AG10803 (cell line): ENCODE measurements at places on chromosomes 4 and X.

GRCh38 chrX:2902841-2903240 is 26.3 kb downstream of the ARSD start:
- DNase-seq = no peak

DNA sequence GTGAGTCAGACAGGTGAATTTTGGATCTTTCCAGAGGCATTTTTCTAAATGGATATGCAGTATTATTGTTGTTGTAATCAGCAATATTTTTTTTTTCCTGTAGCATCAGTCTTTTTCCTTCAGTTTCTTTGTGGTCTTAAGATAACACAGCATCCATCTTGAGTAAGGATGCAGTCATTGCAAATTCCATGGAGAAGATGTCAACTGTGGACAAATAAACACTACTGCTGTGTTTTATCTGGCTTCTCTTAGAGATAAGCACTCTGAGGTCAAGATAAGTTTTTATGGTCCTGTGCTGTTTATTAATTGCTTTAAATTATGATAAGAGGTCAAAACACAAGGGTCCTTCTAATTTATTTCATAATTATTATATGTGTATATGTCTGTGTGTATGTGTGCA is 1255.7 kb downstream of the ADGRL3 start:
- no peak for DNase-seq

DNA sequence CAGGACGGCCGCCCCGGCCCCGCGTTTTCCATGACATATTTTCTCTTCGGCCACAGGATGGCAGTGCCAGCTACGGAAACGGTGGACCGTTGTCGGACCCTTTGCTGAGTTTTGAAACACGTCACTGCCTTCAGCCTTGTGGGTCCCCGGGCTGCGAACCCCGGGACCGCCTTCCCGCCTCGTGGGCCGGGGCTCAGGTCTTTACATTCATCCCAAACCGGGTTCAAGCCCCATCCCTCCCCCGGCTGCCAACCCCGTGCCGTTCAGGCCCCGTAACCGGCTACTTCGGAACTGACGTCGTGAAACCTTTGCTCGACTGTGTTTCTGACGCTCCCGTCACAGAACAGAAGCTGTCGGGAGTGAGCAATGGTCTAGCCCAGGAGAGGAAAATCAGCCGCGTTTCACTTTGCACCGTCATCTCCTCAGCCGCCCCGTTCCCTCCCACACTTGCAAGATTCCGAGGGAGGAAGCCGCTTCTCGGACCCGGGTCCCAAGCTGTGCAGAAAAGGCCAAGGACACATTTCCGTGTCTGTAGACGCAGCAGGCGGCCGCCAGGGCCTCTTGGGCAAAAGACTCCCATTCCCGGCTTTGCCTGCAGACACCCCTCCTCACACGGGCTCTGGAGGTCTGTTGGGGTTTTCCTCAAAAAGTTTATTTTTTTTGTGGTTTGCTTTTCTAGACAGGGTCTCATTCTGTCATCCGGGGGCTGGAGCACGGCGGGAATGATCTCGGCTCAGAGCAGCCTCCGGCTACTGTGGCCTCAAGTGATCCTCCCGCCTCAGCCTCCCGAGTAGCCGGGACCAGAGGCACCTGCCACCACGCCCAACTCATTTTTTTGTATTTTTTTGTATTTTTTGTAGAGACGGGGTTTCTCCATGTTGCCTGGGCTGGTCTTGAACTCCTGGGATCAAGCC is 41.4 kb upstream of the PPP2R3B start:
- peak; percentile 19 for DNase-seq

DNA sequence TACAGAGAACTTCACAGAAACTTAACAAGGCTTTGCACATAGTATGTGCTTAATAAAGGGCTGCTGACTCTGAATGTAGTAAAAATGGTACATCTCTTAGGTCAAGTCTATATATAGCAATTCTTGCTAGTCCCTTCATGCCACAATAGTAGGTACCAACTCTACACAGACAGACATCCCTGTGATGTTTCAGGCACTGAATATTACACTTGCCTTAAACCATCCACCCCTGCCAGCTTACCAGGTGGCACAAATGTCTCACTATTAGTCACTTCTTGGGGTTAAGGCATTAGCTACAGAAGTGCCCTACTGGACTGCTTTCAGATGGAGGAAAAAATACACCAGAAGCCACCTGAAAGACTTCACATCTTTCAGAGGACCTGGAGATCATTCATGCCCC is 86.3 kb upstream of the CITED1 start:
- DNase-seq = no peak

DNA sequence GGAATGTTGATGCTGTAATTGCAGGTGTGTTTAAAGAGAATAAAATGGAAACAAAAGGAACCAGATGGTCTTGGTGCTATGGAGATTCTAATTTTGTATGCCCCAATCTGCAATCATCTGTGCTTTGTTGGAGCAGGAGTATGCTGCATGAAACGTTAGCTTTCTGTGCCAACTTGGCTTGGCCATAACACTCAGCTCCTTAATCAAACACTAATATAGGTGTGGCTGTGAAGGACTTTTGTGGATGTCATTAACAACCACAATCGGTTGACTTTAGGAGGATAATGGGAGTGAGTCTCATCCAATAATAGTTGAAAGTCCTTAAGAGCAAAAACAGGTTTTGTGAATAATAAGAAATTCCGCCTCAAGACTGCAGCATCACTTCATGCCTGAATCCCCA is 399.2 kb downstream of the NLGN4X start:
- DNase-seq = no peak

GRCh38 chr4:87632469-87632868 is 17.6 kb upstream of the DMP1 start:
- no peak for DNase-seq

DNA sequence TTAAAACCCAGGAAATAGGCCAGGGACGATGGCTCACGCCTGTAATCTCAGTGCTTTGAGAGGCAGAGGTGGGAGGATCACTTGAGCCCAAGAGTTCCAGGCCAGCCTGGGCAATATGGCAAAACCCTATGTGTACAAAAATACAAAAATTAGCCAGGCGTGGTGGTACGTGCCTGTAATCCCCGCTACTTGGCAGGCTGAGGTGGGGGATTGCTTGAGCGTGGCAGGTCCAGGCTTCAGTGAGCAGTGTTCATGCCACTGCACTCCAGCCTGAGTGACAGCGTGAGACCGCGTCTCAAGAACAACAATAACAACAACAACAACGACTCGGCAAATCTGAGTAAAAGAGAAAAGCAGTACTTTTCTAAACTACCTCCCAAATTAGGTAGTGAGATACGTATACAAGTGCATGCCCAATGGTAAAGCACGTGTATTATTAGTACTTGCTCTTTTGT is 13.0 kb upstream of the NDUFC1 start:
- no peak for DNase-seq

DNA sequence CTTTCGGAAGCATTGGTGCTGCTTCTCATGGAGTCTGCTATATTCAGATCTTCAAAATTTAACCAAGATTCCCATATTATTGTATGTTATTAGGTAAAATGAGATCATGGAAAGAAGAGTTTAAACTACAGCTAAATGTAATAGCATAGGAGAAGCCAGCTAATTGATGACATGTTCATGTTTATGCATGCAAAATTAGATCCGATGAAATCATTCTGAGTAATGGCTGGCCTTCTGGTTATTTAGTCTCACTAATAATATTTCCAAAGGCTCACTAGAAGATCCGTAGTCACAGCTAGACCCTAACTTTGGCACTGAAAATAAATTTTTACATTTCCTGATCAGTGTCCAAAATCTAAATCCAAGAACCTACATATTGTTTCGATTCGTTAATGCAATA is 19.8 kb upstream of the PHKA2 start:
- no peak for DNase-seq

DNA sequence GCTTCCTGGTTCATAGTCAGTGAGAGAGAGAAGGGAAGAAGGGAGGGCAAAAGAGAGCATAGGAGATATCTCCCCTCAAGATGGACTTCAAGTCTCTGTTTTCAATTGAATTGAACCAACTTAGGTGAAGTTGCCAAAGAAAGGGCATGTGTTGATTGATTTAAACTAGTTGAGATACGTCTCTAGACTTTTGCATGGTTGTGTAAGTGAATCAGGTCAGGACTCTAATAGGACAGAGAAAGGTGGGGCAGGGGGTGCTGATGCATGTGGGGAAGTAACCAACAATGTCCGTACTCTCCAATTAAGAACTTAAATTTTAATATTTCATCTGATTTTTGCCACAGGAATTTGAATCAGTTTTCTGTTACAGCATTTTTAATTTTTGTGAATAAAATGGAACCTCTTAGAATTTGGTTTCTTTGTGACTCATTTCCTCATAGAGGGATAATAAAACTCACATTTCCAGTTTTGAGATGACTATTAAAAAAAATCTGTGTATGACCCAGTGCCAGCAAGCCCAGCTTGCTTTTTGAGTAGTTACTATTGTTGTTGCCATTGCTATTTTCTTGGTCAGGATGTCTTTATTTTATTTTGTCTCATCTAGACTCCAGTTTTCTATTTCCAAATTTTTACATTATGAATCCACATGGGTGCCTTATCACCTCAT is 37.3 kb downstream of the SLIT2 start:
- DNase-seq = peak; percentile 73

DNA sequence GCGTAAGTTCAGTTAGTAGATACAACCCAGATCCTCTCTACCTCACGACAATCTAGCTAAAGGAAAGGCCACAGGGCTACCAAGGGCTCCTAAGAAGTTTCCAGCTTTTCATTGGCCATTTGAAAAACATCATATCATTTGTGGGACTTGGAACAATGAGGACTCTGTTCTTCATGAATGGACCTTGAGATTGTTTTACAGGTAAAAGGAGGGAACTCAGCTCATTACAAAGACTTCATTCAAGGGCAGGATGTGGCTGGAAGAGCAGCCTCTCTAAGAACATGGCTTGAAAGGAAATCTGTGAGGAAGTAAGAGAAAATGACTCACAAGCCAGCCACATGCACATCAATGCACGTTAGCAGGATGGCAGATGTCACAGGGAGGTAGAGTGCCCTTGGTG is 105.9 kb upstream of the SLC7A11 start:
- no peak for DNase-seq

DNA sequence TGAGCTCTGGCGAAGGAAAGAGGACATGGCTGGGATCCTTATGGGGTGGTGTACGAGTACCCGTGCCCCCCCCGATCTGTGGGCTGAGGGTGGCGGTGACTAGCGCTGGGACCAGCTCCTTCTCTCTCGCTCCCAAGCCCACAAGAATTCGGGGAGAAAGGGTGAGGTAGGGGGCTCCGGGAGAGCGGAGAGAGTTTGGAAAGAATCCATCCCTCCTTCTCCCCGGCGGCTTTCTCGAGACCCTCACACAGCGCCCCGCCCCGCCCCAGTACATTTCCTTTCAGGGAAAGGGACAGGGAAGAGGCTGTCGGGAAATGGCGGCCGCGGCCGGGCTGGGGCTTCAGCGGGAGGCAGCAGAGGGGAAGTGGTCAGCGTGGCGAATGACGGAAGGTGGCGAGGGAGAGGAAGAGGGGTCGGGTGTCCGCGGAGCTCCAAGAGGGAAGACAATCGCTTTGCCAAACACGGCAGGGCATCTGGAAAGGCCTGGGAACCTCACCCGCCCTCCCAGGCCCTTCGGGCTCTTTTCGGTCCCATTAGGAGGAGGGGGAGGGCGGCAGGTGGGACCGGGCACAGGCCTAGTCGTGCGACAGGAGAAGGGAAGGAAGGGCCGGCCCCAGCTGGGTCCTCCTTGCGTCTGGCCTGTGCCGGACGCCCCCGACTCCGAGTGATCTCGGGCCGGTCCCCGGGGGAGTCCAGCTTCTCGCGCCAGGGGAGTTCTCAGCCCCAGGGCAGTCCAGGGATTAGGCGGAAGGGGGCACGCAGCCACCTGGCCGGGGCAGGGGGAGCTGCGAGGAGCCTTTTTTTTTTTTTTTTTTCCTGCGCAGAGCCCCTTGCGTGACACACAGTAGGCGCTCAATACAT is 10.2 kb downstream of the HNRNPH2 start:
- peak; percentile 49 for DNase-seq

DNA sequence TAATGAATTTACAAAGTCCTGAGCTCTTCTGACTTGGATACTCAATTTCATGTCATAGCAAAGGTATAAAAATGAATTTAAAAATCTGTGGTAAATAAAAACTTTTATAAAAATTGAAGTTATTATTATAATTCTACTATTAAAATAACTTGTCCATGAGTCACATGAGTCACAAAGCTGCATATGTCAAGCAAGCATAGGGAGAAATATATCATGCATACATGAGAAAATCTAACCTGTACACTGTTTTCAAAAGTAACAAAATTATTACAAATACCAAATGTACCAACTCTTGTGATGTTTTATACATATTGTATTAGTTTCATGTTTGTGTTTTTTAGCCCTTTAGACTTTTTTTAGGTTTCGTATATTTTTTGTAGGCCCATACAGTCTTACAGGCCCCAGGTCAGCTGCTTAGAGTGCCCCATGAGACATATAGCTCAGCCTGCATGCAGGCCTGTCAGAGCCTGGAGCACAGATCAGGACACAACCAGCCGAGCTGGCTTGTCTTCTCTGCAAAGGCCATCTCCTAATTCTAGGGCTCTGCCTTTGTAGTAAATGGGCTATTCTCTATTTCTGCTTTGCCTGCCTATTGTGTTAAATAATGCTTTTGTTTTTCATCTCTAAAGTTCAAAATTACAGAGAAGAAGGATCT is 818.7 kb upstream of the TENM3 start:
- DNase-seq = no peak

GRCh38 chr4:161519611-161520010 is 644.2 kb downstream of the FSTL5 start:
- DNase-seq = no peak

DNA sequence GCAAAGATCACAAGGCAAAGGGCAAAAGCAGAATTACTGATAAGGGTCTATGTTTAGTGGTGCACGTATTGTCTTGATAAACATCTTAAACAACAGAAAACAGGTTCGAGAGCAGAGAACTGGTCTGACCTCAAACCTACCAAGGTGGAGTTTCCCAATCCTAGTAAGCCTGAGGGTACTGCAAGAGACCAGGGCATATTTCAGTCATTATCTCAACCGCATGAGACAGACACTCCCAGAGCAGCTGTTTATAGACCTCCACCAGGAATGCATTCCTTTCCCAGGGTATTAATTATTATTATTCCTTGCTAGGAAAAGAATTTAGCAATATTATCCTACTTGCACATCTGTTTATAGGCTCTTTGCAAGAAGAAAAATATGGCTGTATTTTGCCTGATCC is 51.5 kb downstream of the NPNT start:
- no peak for DNase-seq

DNA sequence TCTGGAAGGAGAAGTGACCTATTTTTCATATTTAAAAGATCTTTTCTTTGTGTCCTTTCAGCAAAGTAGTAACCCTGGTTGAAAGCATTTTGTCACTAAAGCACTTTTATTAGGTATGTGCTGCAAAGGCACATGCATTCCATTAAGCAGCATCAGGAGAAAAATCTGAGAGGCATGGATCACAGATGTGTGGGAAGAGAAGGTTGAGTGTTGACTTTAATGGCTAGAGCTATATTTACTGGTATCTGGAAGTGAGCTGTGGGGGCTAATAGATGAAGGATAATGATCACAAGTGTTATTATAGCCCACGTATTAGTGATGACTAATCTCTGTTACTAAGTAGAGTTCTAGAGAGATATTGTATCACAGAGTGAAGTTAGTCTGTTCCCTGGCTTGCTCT is 1520.7 kb downstream of the ARAP2 start:
- DNase-seq = no peak

- peak; percentile 82 for DNase-seq
Observed at GRCh38 chr4:183505611-183506388, 942 bp downstream of the ING2 start.
